Activated naive CD8-positive, alpha-beta T cell treated with anti-CD3 and anti-CD28 coated beads for 36 hours (primary cell): ENCODE measurements at places on chromosomes 16 and 17. TPM values are rescaled to one million over a fixed set of nuclear protein-coding genes. Genes with fewer than 3 reads are reported as not detected.

The SHISA9 gene
- total RNA-seq, result not detected

GRCh38 chr17:61583242-61583641 is 7.8 kb downstream of the NACA2 start:
- no peaks in the 10 kb centered on the region for H3K36me3 ChIP-seq
- peaks cover 27% of the 10 kb centered on the region for H3K27me3 ChIP-seq
- no peaks in the 10 kb centered on the region for H3K4me1 ChIP-seq

- no peaks in the 10 kb centered on the region for H3K27me3 ChIP-seq
- H3K27ac ChIP-seq, result no peak overlapping the region
- no peak overlapping the region for H3K4me3 ChIP-seq
- peaks cover 8% of the 10 kb centered on the region for H3K4me1 ChIP-seq
- peak; percentile 72 for DNase-seq
- H3K36me3 ChIP-seq, result no peaks in the 10 kb centered on the region
These were observed 11.0 kb upstream of the DPEP1 start for GRCh38 chr16:89602273-89602951.

- H3K27me3 ChIP-seq, result peaks cover 13% of the 10 kb centered on the region
- DNase-seq, result no peak
- H3K36me3 ChIP-seq, result no peaks in the 10 kb centered on the region
- H3K4me3 ChIP-seq, result peak overlapping the region; percentile 15
- peaks cover 51% of the 10 kb centered on the region for H3K4me1 ChIP-seq
These were observed 1.8 kb upstream of the WIPI1 start for GRCh38 chr17:68459037-68459639.

DNA sequence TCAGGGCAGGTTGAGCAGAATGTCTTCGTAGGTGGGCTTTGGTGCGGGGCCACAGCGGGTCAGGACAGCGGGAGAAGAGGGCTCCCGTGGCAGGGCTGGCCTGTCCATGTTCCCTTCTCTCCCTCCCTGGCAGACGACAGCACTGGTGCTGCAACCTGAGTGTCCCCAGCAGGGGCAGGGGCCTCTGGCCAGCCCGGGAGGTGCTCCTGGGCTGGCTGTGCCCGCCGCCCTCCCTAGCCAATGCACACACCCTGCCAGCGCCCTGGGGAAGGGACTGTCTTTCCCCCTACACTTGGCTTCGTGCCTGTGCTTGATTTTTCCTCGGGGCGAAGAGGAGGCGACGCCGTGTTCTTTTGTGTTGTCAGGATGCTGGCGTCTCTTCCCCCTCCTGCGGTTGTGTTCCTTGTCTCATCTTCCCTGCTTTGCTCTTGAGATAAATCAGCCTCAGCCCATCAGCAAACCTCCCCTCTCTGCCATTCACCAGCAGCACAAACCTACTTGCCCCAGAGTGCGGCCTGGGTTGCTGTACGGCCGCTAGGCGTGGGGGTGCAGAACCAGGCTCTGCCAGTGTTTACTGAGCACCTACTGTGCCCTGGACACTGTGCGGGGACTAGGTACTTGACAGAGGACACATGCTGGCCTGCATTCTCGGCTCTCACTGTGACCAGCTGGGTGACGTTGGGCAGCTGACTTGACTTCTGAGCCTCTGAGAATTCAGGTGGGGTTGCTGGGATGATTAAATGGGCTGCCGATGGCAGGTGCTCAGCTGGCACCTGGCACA is 237.3 kb upstream of the CIBAR2 start:
- no peaks in the 10 kb centered on the region for H3K4me1 ChIP-seq
- H3K4me3 ChIP-seq, result no peak overlapping the region
- H3K36me3 ChIP-seq, result no peaks in the 10 kb centered on the region
- H3K27me3 ChIP-seq, result peaks cover 3% of the 10 kb centered on the region
- H3K27ac ChIP-seq, result no peak overlapping the region

GRCh38 chr17:1582374-1582773 is 19.8 kb upstream of the PITPNA start:
- DNase-seq, result no peak
- no peak overlapping the region for H3K4me3 ChIP-seq
- peaks cover 3% of the 10 kb centered on the region for H3K4me1 ChIP-seq
- no peaks in the 10 kb centered on the region for H3K27me3 ChIP-seq
- H3K36me3 ChIP-seq, result no peaks in the 10 kb centered on the region
